ENCODE measurements at places on chromosomes 3 and 15.

DNA sequence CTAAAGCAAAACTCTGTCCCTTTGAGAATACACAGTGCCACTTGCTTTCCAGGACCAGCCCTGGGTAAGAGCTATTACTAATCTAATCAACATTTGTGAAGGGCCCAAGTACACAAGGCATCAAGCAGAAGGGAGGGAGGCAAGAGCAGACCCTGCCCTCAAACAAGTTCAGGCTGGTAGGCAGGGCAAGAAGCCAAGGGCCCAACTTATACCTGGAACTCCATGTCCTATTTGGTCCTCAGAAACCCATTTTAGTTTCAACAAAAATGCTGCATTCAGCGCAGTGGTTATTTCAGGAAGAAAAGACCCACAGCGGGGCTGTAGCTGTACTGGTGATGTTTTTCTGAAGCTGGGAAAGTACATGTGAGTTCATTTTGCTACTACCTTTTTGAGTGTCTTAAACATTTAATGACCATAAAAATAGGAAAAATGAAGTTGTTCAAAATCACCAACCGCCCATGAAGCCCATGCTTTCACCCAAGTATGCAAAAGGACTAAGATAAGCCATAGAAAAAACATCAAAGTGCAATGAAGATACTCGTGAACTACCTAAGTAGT lies 2.8 kb downstream of the RPS17 start:
- DNase-seq = no peak

- DNase-seq = no peak
These were observed 22.6 kb downstream of the CRTC3 start for GRCh38 chr15:90552162-90552928.

DNA sequence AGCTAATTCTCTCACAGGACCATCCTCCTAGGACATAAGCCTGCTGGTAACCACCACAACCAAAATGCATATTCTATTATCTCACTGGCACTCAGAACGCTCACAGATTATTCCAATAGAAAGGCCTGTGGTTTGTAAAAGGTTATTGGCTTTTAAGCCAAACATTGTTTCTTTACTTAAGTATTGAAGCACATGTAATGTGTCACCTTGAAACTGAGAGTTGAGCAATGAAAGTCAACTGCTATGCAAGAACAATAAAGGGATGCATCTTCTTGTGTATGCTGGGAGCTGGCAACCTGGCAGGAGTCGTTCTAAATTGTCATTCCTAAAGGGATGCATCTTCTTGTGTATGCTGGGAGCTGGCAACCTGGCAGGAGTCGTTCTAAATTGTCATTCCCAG lies 298.6 kb upstream of the DNAJC19 start:
- no peak for DNase-seq

- DNase-seq = no peak
These were observed 85.9 kb downstream of the BOC start for GRCh38 chr3:113297287-113297686.

GRCh38 chr15:82228750-82229149 lies 33.8 kb downstream of the EFL1 start:
- DNase-seq = no peak

DNA sequence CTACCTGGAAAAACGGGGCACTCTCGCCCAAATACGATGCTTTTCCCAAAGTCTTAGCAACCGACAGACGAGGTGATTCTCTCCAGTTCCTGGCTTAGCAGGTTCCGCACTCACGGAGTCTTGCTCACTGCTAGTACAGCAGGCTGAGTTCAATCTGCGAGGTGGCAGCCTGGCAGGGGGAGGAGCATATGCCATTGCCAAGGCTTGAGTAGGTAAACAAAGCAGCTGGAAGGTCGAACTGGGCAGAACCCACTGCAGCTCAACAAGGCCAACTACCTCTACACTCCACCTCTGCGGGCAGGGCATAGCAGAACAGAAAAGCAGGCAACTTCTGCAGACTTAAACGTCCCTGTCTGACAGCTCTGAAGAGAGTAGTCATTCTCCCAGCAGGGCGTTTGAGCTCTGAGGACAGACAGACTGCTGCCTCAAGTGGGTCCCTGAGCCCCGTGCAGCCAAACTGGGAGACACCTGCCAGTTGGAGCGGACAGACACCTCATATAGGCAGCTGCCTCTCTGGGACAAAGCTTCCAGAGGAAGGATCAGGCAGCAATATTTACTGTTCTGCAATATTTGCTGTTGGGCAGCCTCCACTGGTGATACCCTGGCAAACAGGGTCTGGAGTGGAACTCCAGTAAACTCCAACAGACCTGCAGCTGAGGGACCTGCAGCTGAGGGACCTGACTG lies 73.4 kb upstream of the CADM2 start:
- no peak for DNase-seq

DNA sequence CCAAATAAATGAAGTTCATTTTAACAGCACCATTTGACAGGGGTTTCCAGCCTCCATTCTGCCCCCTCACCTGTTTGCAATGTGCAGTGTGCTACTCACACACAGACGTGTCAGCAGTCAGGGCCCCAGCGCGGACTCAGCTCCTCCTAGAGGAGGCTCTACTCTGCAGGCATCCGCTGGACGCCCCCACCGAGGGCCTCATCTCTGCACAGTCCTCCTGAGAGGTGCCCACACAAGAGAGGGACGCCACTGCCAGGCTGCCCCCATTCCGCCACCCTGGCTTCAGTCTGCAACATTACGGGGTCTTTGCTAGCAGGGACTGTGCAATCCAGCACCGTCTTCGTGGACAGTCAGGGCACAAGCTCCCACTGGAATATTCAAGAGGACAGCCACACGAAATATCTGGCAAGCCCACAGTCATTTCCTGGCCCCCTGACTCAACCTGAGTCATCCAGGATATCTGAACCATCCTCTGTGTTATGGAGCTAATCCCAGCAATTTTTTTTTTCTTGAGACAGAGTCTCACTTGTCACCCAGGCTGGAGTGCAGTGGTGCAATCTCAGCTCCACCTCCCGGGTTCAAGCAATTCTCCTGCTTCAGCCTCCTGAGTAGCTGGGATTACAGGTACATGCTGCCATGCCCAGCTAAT lies 255.0 kb downstream of the OCA2 start:
- DNase-seq = no peak

DNA sequence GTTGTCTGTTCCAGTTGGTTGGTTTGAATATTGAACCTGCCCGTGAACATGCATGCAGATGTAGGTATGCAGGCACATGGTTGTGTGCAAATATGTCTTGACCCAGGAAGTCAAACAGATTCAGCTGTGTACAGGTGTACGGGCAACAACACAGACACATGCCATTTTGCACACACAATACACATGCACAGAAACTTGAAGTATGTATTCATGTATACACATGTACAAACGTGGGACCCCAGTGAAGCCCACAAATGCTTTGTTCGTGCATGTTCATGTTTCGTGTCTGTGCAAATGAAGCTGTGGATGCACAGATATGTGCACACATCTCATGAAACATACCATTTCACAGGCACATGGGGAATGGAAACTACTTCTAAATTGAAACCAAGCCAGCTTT lies 30.7 kb downstream of the IDH3A start:
- DNase-seq = no peak

- DNase-seq = no peak
These were observed 124.3 kb downstream of the BDH1 start for GRCh38 chr3:197431346-197431910.

GRCh38 chr3:151082880-151083838 lies 2.3 kb upstream of the MED12L start:
- DNase-seq = no peak

GRCh38 chr15:64521726-64522164 lies 61.4 kb downstream of the ZNF609 start:
- DNase-seq = no peak

DNA sequence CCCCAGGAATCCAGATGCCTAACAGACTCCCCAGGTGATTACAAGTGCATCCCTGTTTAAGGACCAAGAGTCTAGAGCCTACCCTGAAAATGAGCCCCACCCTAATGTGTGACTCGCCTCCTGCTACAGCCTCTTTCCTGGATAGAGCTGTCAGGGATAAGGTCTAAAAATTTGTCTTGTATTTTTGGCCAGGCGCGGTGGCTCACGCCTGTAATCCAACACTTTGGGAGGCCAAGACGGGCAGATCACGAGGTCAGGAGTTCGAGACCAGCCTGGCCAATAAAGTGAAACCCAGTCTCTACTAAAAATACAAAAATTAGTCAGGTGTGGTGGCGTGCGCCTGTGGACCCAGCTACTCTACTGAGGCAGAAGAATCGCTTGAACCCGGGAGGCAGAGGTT lies 11.2 kb downstream of the TMC3 start:
- no peak for DNase-seq

Measured in activated CD4-positive, alpha-beta T cell treated with anti-CD3 and anti-CD28 coated beads for 48 hours (primary cell).